ENCODE measurements at places on chromosomes 4 and X.

DNA sequence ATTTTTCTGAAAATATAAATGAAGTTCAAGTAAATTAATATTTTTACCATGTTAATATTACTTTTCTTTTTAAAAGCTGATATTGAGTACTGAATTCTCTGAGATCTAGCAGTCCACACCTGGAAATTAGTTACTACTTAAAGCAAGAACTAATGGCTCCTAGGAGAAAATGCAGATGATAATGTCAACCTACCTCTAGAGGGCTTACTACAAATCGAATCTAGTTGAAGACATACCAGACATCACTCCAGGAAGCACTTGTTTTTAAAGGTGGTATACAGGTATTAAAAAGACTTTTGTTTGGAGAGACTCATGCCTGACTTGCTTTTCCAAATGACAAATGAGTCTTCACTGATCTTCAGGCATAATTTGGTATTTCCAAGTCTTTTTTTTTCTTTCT lies 516.4 kb upstream of the BOD1L1 start:
- DNase-seq, result no peak

- no peak for DNase-seq
Observed at GRCh38 chr4:67288964-67289363, 256.3 kb downstream of the CENPC start.

DNA sequence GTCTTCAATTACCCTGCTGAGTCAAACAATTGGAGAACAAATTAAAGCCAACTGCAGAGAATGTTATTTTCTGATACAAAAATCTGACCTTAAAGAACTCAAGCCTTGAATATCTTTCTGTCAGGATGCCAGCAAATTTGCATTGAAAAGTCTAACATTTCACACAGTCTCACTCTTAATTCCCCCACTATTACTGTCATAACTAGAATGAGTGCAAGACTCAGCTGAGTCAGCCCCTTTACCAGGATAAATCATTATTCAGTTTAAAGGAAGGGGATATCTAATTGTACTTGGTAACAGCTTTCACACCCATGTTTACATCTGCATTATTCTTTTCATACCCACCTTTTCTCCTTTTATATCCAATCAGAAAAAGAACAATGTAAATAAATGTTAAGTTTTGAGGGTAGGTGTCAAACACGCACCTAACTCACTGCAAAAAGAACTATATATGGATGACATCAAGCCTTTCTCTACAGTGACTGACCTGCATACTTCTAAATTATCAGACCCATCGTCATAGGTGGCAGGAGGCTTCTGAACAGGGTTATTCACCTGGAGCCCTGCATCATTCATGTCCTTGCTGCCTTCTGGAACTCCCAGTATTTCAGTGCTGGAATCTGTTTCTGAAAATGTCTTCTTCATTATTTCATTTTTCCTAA lies 117.4 kb downstream of the TMA16 start:
- no peak for DNase-seq

DNA sequence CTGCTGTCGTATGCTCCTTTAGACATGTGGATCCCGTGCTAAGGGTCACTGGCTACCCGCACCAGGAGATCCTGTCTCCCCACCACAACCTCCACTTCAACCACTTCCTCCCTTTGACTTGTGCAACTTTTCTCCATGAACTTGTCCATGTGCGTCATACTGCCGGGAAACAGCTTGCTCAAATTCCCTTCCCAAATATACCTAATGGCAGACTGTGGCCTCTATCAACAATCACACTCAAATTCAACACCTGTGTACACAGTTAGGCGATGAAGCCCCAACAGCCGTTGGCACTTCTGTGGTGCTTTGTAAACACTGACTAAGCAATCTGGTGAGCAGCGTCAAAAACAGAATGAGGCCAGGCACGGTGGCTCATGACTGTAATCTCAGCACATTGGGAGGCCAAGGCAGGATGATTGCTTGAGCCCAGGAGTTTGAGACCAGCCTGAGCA lies 49.5 kb downstream of the CD99L2 start:
- DNase-seq, result no peak

DNA sequence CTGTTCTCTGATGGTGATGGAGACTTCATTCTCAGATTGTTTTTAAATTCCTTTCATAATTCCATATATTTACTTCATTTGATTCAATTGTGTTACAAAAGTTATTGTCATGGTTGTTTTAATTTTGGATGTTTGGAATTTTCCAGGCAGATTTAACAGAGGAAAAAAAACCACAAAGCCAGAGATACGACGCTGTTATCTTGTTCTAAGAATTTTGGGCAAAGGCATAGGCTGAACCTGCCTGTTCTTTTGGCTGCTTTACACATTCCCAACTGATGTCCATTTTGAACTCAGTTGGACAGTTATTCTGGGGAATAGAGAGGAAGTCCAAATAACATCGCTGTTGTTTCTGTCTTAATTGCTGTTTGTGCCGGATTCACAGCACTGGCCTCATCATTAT lies 65.7 kb downstream of the LINC00632 start:
- no peak for DNase-seq

DNA sequence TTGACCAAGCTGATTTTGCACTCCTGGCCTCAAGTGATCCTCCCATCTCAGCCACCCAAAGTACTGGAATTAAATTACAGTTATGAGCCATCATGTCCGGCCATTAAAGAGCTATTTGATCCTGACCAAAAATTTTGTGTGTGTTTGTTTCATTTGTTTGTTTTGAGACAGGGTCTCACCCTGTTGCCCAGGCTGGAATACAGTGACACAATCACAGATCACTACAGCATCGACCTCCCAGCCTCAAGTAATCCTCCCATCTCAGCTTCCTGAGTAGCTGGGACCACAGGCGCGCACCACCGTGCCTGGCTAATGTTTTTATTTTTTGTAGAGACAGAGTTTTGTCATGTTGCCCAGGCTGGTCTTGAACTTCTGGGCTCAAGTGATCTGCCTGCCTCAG lies 82.9 kb upstream of the RBPJ start:
- DNase-seq, result no peak

GRCh38 chr4:98260047-98260578 lies 1.1 kb upstream of the RAP1GDS1 start:
- DNase-seq, result peak; percentile 3

DNA sequence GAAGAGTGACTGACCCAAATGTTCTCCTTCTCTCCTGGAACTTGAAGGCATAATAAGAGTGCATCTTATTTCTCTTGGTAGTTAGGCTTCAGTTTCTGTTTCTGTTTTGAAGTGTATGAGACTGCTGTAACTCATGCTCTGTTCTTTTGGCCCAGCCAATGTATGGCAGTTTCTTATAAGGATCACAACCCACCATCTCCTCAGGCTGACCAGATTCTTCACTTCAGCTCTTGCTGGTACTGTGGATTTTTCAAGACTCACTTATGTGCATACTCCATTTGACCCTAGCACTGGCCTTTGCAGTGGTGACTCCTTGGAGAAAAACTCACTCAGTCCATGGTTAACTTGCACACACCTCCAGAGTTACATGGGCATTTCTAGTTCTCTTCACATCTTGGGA lies 9.6 kb upstream of the YTHDC1 start:
- no peak for DNase-seq

- no peak for DNase-seq
Observed at GRCh38 chr4:151567056-151567455, 158.1 kb downstream of the FHIP1A start.

DNA sequence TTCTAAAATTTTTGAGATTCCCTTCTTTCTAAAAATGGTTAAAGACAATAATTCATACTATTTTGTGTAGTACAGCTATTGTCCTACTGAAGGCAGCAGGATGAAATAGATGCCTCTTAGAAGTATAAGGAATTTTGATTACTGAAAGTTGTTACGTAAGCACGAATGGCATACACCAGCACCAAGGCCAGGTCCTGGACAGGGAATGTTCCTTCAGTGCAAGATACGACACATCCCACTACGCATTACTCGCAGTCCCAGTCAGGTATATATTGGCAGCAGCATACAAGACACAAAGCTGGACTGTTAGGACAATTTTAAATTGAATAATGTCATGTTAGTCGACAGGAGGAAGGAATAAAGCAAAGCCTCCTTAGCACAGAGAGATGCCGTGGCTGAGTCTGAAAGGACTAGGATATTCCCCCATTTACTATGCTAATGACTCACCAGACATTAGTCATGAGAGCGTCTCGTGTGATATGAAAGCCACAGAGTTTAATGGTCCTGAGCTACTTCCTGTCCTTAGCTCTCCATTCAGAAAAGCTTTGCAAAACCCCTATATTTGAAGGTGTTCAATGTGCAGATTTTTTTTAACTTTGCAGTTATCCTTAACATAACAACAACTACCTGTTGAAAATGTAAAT lies 504.3 kb downstream of the FAM133A start:
- DNase-seq, result no peak

GRCh38 chr4:25061602-25062001 lies 30.9 kb upstream of the LGI2 start:
- DNase-seq, result no peak

GRCh38 chrX:95718746-95719145 lies 965.9 kb upstream of the DIAPH2 start:
- DNase-seq, result no peak

- DNase-seq, result peak; percentile 47
Observed at GRCh38 chrX:79270401-79270800, 96.7 kb downstream of the ITM2A start.

DNA sequence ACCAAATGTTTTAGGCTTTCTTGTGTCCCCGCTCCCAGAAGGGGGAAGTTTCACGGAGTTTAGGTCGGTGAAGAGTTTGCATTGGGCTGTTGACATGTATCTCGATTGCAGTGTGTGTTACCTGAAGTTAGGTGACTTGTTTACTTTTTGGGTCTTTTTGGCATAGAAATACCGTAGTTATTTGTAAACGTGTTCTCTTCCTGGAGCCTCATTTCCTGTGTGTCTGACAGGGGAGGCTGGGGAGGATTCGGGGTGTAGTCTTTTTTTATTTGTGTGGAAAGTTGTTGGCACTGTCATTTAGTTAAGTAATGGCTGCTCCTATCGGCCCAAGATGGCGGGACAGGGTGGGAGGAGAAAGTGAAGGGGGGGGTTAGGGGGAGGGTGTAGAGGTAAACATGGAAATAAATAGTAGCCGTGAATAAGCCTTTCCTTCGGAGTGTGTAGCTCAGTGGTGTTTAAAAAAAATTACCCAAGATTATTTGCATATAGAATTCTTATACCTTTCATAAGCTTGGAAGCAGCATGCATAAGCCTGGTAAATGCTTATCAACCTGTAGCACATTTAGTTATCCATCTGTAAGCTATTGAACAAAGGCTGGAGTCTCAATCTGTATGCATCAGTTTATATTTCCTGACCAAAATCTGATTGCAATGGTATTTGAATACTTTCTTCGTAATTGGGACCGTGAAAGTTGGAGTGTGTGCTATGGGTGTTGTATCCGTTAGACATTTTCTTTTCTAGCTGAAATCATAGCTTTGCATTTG lies 1.6 kb downstream of the KDM6A start:
- no peak for DNase-seq

DNA sequence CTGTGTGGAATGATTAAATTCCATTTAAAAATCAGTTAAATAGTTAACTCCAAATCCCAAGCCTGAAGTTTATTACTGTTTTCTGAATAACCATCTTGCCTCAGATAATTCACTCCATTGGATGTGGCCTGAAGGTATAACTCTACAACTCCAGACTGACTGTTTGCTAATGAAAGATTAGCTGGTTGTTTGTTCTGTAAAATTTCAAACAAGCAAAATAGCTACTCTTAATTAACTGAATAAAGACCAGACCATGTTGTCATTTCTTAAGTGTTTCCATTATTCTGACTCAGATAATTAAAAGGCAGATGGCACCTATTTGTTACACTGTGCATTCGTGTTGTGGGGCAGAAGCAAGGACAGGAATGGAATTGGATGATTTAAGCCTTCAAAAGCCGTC lies 78.5 kb upstream of the DDIT4L start:
- no peak for DNase-seq

GRCh38 chr4:710916-711315 lies 5.3 kb downstream of the PCGF3 start:
- no peak for DNase-seq

GRCh38 chr4:155114790-155115189 lies 93.6 kb upstream of the NPY2R start:
- DNase-seq, result no peak

DNA sequence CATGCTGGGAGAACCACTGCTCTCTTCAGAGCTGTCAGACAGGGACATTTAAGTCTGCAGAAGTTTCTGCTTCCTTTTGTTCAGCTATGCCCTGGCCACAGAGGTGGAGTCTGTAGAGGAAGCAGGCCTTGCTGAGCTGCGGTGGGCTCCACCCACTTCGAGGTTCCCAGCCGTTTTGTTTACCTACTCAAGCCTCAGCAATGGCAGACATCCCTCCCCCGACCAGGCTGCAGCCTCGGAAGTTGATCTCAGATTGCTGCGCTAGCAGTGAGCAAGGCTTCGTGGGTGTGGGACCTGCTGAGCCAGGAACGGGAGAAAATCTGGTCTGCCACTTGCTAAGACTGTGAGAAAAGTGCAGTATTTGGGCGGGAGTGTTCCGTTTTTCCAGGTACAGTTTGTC lies 118.9 kb downstream of the SLC10A6 start:
- DNase-seq, result no peak

GRCh38 chr4:183241721-183242151 lies 78.3 kb downstream of the CLDN22 start:
- no peak for DNase-seq

DNA sequence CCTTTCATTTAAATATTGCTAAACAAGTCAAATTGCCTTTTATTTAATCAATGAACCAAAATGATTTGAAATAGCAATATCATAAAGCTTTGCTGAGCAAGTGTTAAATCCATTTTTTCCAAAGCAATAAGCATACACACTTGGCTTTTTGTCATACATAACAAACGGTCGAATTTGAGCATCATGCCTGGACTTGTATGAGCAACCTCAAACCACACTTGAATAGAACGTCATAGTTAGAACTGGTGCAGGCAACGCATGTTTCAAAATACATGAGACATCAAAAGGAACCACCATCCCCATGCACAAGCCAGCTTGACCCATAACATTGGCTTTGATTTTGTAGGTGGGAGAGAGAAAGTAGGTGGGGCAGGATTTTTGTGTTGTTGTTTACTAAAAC lies 812.3 kb upstream of the FRG1 start:
- DNase-seq, result no peak

DNA sequence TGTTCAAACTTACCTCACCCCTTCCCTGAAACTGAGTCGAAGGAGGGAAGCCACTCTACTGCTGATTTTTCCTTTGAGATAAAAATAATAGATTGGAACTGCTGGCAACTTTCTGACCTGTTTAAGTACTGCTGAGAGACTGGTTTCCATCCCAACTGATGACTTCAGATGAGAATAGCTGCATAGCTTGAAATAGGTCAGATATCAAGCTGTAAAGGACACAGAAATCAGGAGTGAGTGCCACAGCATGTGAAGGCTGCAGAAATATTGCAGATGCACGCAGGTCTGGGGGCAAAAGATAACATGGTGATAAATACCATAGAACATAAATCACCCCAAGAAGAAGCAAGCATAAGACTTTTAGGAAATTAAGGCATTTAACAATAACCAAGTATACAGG lies 923.2 kb downstream of the SH3BGRL start:
- no peak for DNase-seq

- DNase-seq, result no peak
Observed at GRCh38 chr4:113674251-113674650, 87.3 kb downstream of the CAMK2D start.

Measured in activated CD4-positive, CD25-positive, alpha-beta regulatory T cell treated with anti-CD3 and anti-CD28 coated beads, Interleukin-2, amount 50 U/mL, for 16 hours (primary cell).